Peyer's patch (tissue), 4 donors: ENCODE measurements at places on chromosomes 3 and 15. TPM values are rescaled to one million over a fixed set of nuclear protein-coding genes. Genes with fewer than 3 reads are reported as not detected.

The CCDC39 gene
- total RNA-seq: not detected

The CFAP44 gene
- total RNA-seq: 47.0 TPM

The TMEM40 gene
- total RNA-seq: not detected

The ZNF660 gene
- total RNA-seq: 1.1 TPM

GRCh38 chr15:40854161-40854560 is 10.3 kb downstream of the SPINT1 start:
- DNase-seq: no peak
- H3K27me3 ChIP-seq: no peaks in the 10 kb centered on the region
- H3K4me3 ChIP-seq: no peak overlapping the region
- peaks cover 52% of the 10 kb centered on the region for H3K4me1 ChIP-seq
